ENCODE measurements at places on chromosomes 3 and 15.

- DNase-seq: no peak
Measured at GRCh38 chr3:146221276-146221675, 29.6 kb downstream of the PLSCR4 start.

GRCh38 chr3:13231781-13232666 is 158.8 kb upstream of the IQSEC1 start:
- no peak for DNase-seq

- DNase-seq: no peak
Measured at GRCh38 chr15:81221449-81221848, 24.8 kb downstream of the IL16 start.

- DNase-seq: no peak
Measured at GRCh38 chr3:9246189-9246588, 3.3 kb downstream of the SRGAP3 start.

DNA sequence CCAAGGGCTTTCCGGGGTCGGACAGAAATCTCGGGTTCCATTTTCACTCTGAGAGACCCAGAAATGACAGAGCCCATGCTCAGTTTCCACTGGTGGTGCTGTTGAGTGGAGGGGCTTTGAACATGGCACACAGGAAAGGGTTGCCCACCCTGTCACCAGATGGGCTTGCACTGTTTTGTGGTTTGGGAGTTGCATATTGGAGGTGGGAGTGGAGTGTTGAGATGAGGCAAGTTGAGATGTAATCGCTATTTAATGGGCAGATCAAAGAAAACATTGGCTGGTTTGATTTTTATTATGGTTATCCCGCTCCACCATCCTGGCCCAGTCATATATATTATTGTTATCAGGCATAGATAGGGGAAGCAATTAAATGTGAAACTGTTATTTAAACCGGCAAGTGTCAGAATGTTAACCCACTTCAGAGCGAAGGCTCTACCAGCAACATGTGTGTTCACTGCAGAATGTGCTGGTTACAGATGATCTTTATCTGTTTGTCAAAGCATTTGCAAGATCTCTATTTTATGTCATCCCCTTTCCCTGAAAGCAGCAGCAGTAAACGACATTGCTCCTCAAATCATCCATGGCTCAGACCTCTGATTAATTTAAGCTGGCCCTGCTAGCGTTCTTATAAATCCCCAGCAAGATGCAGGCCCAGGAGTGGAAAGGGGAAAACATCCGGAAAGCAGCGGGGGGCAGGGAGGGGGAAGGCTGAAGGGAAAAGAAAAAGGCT is 58.3 kb upstream of the TSEN2 start:
- DNase-seq: no peak

GRCh38 chr15:78937132-78937739 is 7.6 kb downstream of the CTSH start:
- no peak for DNase-seq

Data from RKO (cell line).